ENCODE measurements at places on chromosomes 2 and 18.

- H3K27ac ChIP-seq = no peak overlapping the region
- H3K4me1 ChIP-seq = peaks cover 2% of the 10 kb centered on the region
- H3K4me3 ChIP-seq = no peak overlapping the region
These were observed 15.5 kb upstream of the ACVR1 start for GRCh38 chr2:157891643-157892041.

GRCh38 chr2:204763974-204764703 lies 218.9 kb downstream of the PARD3B start:
- H3K4me3 ChIP-seq = no peak overlapping the region
- no peaks in the 10 kb centered on the region for H3K4me1 ChIP-seq
- peaks cover 10% of the 10 kb centered on the region for H3K36me3 ChIP-seq
- DNase-seq = no peak
- no peak overlapping the region for H3K27ac ChIP-seq
- H3K27me3 ChIP-seq = no peaks in the 10 kb centered on the region

DNA sequence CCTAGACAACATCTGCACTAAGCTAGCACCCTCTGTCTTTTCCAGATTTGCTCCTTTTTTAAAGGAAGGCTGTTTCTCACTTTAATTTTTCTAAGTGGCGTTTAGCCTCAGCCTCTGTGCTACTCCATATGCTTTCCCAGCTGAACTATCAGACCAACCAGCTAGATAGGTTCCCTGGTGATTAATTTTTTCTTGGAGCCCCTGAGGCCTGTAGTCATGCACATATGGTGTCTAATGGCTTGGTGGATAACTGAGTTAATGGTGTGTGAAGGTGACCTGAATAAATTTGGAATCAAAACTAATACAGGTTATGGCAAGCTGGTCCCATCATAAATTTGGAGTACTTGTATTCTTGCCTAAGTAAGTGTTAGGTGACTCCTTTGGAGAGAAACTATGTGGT lies 135.5 kb downstream of the MGAT5 start:
- H3K27ac ChIP-seq = no peak overlapping the region
- H3K27me3 ChIP-seq = no peaks in the 10 kb centered on the region
- H3K36me3 ChIP-seq = no peaks in the 10 kb centered on the region
- H3K4me1 ChIP-seq = peaks cover 5% of the 10 kb centered on the region

GRCh38 chr2:190447766-190448165 lies 39.6 kb downstream of the MFSD6 start:
- no peak overlapping the region for H3K4me3 ChIP-seq
- peaks cover 19% of the 10 kb centered on the region for H3K4me1 ChIP-seq
- no peaks in the 10 kb centered on the region for H3K36me3 ChIP-seq
- H3K27me3 ChIP-seq = no peaks in the 10 kb centered on the region

- no peak overlapping the region for H3K4me3 ChIP-seq
- no peaks in the 10 kb centered on the region for H3K36me3 ChIP-seq
- H3K4me1 ChIP-seq = peaks cover 8% of the 10 kb centered on the region
- H3K27me3 ChIP-seq = no peaks in the 10 kb centered on the region
- no peak for DNase-seq
These were observed 1494.6 kb upstream of the DDX18 start for GRCh38 chr2:116319935-116320334.

- DNase-seq = no peak
- peaks cover 39% of the 10 kb centered on the region for H3K4me1 ChIP-seq
- H3K27ac ChIP-seq = peak overlapping the region; percentile 87
- no peaks in the 10 kb centered on the region for H3K36me3 ChIP-seq
- H3K27me3 ChIP-seq = no peaks in the 10 kb centered on the region
These were observed 70.3 kb upstream of the PELI1 start for GRCh38 chr2:64214281-64215115.

DNA sequence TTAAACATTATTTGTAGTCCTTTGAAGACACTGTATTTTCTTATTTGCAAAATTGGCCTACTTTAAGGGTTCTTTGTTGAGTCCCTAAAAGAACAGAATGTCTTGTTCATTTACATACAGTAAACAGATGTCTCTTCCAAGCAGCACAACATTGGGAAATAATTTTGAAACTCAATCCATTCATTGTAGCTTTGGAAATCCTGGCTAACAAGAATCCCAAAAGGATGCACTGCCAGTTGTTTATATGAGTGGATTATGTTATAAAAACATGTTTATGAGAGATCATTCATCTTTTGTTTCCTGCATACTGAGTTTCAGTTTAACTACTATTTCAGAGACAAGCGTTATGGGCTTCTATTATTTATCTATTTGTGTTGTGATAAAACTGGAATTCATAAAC lies 499.3 kb downstream of the PID1 start:
- no peaks in the 10 kb centered on the region for H3K27me3 ChIP-seq
- H3K4me3 ChIP-seq = no peak overlapping the region
- peaks cover 2% of the 10 kb centered on the region for H3K4me1 ChIP-seq
- H3K36me3 ChIP-seq = no peaks in the 10 kb centered on the region

- H3K4me1 ChIP-seq = peaks cover 2% of the 10 kb centered on the region
- no peak for DNase-seq
- no peak overlapping the region for H3K27ac ChIP-seq
- no peak overlapping the region for H3K4me3 ChIP-seq
These were observed 22.9 kb downstream of the INO80C start for GRCh38 chr18:35474884-35475283.

DNA sequence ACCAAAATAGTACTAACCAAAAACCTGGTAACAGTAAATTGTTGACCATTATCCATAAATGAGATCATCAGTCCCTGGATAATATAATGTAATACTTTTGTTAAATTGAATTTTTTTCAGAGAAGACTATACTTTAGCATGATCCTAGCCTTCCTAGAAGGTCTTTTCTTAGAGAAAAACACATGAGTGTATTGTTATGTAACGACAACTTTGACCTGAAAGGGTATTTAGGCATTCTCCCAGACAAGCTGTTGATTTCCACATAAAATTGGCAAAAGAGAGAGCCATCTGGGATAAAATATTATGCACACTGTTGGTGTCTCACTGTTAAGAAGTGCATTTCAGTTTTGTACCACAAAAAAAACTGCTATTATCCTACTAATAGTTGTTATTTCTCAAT lies 120.0 kb upstream of the MAPRE2 start:
- no peak for DNase-seq
- H3K36me3 ChIP-seq = no peaks in the 10 kb centered on the region
- no peak overlapping the region for H3K27ac ChIP-seq
- peaks cover 8% of the 10 kb centered on the region for H3K4me1 ChIP-seq
- no peak overlapping the region for H3K4me3 ChIP-seq

DNA sequence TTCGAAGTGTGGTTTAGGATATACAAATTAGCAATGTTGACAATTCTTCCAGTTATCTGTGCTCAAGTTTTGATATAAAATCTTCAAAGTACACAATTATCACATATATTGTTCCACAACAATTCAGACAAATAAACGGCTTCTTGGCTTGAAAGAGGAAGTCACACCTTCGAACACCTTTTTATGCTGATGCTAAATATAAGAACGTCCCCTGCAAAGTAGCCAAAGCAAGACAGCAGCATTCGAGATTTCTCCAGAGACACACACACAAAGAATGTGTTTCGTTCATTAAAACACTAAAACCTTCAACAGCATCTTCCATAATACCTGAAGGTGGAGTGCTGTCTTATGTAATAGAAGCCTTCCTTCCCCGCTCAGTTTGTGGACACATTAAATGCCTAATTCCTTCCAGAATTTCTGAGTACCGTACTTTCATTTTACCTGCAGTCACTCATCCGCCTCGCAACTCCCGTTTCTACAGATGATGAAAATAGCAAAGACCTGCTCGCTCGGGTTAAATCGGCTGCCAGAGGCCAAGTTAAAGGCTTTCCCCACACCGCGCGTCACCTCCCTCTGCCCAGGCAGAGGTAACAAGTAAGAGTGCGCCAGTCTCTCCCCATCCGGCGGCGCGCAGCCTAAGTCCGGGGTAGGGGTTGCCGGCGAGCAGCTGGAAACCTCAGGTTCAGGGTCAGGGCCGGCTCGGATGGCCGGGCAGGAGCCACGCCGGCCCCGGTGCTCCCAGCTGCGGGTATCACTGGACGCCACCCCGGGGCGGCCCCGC lies 847 bp downstream of the SERPINE2 start:
- peak overlapping the region; percentile 78 for H3K4me3 ChIP-seq
- peaks cover 21% of the 10 kb centered on the region for H3K4me1 ChIP-seq

- H3K27ac ChIP-seq = no peak overlapping the region
- no peaks in the 10 kb centered on the region for H3K27me3 ChIP-seq
- no peak overlapping the region for H3K4me3 ChIP-seq
- peaks cover 6% of the 10 kb centered on the region for H3K4me1 ChIP-seq
- no peak for DNase-seq
These were observed 28.2 kb downstream of the OSBPL1A start for GRCh38 chr18:24369426-24369825.

GRCh38 chr2:228657807-228658402 lies 476.4 kb upstream of the SPHKAP start:
- H3K27ac ChIP-seq = no peak overlapping the region
- H3K36me3 ChIP-seq = no peaks in the 10 kb centered on the region
- H3K4me3 ChIP-seq = no peak overlapping the region
- no peak for DNase-seq

DNA sequence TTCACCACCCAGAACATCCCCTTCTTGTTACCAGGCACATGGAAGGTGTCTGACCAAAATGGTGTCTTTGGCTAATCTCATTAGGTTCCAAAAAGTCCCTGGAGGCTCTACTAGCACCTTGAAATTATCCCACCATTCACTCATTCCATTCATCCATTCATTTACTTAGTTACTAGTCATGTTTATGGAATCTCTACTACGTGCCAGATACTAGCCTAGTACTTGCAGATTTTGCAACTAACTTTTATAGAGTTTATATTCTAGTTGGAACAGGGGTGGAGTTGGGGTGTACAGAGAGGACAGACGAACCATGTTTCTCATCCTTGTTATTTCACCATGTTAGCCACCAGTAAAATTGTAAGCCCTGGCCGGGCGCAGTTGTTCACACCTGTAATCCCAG lies 4.0 kb upstream of the NOP58 start:
- no peaks in the 10 kb centered on the region for H3K36me3 ChIP-seq
- no peaks in the 10 kb centered on the region for H3K27me3 ChIP-seq
- DNase-seq = no peak
- peaks cover 7% of the 10 kb centered on the region for H3K4me1 ChIP-seq
- H3K4me3 ChIP-seq = no peak overlapping the region
- H3K27ac ChIP-seq = no peak overlapping the region

DNA sequence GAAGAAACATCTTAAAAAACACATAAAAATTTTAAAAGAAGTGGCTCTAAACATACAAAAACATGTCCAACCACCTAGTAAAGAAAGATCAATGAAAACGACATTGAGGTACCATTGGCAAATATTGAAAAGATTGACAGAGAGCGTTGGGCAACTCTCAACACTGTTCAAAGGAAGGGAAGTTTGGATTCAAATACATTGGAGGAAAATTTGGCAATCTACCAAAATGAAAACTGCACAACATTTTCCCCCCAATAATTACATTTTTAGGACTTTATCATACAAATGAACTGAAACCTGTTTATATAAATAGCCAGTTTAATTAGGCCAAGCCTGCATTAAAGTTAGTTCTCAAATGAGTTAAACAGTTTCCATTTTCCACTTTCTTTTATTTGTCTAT lies 758.9 kb downstream of the NRXN1 start:
- H3K4me1 ChIP-seq = peaks cover 10% of the 10 kb centered on the region
- no peaks in the 10 kb centered on the region for H3K36me3 ChIP-seq
- H3K4me3 ChIP-seq = no peak overlapping the region
- H3K27ac ChIP-seq = no peak overlapping the region
- no peak for DNase-seq
- peaks cover 9% of the 10 kb centered on the region for H3K27me3 ChIP-seq

DNA sequence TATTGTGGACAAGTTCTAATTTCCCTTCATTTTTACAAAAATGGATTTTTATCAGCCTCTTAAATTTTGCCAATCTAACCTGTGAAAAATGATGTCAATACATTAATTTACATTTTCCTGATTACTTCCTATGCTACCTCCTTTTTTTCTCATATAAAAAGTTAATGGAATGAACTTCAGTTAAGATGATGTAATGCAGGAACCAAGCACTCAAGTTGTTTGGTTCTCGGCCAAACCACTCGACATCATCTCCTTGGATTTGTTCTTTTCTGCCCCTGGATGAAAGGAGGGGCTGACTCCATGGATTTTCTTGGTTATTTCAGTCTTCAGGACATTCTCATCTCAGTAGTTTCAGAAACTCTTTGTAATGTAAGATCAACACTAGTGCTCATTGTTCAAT lies 253.1 kb upstream of the NXPH2 start:
- no peak overlapping the region for H3K27ac ChIP-seq
- H3K27me3 ChIP-seq = no peaks in the 10 kb centered on the region
- DNase-seq = no peak
- H3K4me1 ChIP-seq = no peaks in the 10 kb centered on the region
- no peak overlapping the region for H3K4me3 ChIP-seq

GRCh38 chr2:128531856-128532255 lies 213.2 kb upstream of the HS6ST1 start:
- no peak overlapping the region for H3K4me3 ChIP-seq
- H3K27ac ChIP-seq = no peak overlapping the region
- peaks cover 6% of the 10 kb centered on the region for H3K4me1 ChIP-seq

- H3K27ac ChIP-seq = peak overlapping the region; percentile 41
- peaks cover 68% of the 10 kb centered on the region for H3K4me1 ChIP-seq
- peaks cover 7% of the 10 kb centered on the region for H3K36me3 ChIP-seq
These were observed 88.0 kb downstream of the ITGB1BP1 start for GRCh38 chr2:9335322-9335832.

GRCh38 chr2:19882286-19882685 lies 19.5 kb downstream of the TTC32 start:
- peaks cover 9% of the 10 kb centered on the region for H3K27me3 ChIP-seq
- H3K4me3 ChIP-seq = no peak overlapping the region
- H3K36me3 ChIP-seq = no peaks in the 10 kb centered on the region

- H3K36me3 ChIP-seq = peaks cover 2% of the 10 kb centered on the region
- DNase-seq = no peak
- no peak overlapping the region for H3K4me3 ChIP-seq
- H3K27me3 ChIP-seq = no peaks in the 10 kb centered on the region
- no peaks in the 10 kb centered on the region for H3K4me1 ChIP-seq
These were observed 707.8 kb upstream of the SALL3 start for GRCh38 chr18:78271790-78272189.

DNA sequence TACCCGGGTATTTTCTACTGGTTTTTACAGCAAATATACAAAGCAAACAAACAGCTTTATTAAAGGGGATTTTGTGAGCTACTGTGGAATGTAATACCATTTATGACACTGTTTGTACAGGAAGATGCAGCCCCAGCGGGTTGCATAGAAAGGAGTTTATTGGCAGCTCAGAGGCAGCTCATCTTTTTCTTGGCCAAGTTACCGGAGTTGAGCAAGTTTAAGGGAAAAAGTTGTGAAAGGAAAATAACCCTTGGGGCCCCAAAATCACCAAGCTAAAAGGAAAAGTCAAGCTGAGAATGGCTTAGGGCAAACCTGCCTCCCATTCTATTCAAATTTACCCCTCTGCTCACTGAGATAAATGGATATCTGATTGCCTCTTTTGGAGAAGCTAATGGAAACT lies 60.8 kb downstream of the MOB4 start:
- peaks cover 25% of the 10 kb centered on the region for H3K36me3 ChIP-seq
- no peak for DNase-seq
- H3K4me3 ChIP-seq = no peak overlapping the region
- no peaks in the 10 kb centered on the region for H3K4me1 ChIP-seq
- H3K27me3 ChIP-seq = no peaks in the 10 kb centered on the region
